ENCODE measurements at places on chromosomes 12 and 14.

DNA sequence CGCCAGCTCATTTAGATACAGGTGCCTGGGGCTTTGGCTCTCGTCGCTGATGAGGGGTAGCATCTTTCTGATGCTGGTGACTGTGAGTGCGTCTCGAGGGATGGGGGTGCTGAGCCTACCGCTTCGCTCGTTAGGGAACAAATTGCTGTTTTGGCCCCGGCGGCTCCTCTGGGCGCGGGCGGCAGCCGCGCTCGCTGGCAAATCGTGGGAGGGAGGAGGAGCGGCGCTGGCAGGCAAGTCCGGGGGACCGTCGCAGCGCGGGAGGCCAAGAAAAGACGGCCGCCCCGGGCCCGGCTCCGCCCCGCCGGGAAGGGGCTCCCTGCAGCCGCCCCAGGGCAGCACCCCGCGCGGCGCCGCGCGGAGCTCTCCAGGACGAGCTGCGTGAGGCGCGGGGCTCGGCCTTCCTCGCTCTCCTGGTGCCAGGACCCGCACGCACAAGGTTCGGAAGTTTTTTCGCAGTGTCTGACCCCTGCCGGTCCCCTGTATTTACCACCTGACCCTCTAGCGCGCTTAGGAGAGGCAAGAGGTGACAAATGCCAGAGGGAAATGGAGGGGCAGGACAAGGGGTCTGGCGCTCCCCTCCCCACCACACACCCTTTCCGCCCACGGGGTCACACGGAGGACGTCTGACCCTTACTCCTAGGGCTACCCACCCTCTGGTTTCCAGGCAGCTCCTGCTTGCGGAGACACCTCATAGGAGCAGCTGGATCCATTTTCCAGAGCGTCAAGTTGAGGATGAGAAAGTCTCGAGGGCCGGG, 899 bp upstream of the KCNH3 start:
- DNase-seq, result no peak

GRCh38 chr12:117162167-117162539, 28.1 kb downstream of the FBXO21 start:
- DNase-seq, result no peak

GRCh38 chr14:78690836-78691235, 520.7 kb downstream of the NRXN3 start:
- no peak for DNase-seq

GRCh38 chr12:57479043-57479375, 657 bp downstream of the ARHGAP9 start:
- no peak for DNase-seq

DNA sequence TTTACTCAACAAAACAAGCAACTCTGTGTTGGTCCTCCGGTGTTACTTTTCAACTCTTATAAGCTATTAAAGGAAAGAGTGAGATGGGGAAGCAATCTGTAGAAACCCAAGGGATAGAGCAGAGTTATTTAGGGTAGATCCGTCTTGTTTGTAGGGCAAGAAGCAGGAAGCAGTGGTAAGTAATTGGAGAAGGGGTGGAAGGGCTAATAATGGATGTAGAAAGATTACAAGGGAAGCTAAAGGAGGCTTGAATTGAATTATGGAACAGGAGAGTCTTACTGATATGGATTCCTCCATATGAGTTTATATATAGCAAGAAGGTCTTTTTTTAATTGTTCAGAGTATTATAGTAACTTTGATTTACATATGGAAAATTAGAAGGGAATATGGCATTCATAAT, 72.7 kb downstream of the MNAT1 start:
- DNase-seq, result no peak

- no peak for DNase-seq
Measured at GRCh38 chr12:39764944-39765560, 145.4 kb upstream of the ABCD2 start.

DNA sequence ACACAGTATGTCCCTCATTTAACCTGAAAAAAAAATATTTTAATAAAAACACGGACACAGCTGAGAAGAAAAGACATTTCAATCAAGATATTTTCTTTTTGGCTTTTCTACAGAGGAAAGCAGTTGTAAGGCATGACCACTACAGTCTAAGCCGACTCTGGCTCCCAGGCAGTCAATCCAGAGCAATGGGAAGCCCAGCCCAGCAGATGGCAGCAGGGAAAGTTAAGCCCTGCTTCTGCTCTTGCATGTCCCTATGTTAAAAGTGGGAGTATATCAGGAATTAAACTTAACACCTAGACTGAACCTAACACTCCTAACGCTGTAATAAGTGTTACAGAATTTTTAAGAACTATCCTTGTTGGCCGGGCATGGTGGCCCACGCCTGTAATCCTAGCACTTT, 19.5 kb upstream of the HAL start:
- no peak for DNase-seq

DNA sequence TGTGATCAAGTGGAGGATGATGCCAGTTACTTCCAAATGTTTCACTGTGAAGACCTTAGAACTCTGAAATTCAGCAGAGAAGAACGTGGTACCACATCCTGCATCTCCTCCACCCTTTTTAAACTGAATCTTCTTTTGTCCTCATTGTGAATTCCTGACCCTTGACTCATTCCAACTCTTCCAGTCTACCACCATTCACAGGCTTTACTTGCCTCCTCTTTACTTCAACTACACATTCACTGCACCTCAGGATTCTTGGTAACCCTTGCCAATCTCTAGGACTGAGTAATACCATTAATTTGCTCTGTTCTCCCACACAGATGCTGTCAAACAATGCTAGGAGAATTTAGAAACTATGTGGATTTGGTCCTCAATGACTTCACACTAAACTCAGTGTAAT, 37.3 kb downstream of the PPP1R12A start:
- no peak for DNase-seq

DNA sequence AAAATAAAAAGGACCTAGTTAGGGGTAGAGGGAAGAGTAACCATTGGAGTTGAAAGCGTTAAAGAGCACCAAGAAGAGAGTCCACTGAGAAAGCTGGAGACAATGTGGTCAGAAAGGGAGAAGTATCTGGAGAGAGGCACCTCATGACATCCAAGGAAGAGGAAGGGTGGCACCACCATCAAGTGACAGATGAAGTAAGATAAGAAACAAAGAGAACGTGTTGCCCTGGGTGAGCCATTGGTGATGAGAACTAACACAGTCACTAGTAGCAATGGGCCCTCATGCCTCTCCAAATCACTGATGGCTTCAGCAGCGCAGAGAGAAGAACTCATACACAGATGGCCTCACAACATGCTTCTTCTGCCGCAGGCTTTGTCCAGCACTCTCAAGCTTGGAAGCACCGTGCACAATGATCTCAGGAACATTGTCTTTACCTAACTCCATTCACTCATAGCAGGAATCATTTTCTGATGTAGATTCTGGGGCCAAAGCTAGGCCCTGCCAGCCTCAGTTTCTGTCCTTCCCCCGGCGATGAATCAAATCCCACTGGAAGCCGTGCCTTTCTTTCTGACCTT, 252.9 kb downstream of the DPF3 start:
- DNase-seq, result no peak

GRCh38 chr14:103408491-103409155, 23.4 kb downstream of the MARK3 start:
- no peak for DNase-seq

GRCh38 chr12:85004204-85004603, 31.9 kb downstream of the TSPAN19 start:
- no peak for DNase-seq

DNA sequence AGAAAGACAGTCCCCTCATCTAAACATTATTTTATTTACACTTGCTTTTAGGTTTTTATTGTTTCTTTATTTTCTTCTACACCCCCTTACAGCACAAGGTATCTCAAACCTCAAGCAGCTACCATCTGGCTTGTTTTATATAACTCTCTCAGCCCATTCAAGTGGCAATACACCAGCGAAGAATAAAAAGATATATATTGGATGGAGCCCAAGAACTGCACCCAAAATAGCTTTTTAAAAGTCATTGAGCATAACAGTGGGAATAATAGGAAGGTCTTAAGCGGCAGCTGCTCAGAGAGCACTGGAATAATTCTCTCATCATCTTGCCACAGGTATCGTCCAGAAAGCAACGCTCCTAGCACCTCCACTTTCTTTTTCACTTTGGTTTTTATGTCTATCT, 322.5 kb downstream of the SYT1 start:
- no peak for DNase-seq

GRCh38 chr12:63846238-63846967, 1.9 kb downstream of the SRGAP1 start:
- DNase-seq, result no peak

- DNase-seq, result no peak
Measured at GRCh38 chr12:42296503-42297109, 29.3 kb downstream of the ZCRB1 start.

DNA sequence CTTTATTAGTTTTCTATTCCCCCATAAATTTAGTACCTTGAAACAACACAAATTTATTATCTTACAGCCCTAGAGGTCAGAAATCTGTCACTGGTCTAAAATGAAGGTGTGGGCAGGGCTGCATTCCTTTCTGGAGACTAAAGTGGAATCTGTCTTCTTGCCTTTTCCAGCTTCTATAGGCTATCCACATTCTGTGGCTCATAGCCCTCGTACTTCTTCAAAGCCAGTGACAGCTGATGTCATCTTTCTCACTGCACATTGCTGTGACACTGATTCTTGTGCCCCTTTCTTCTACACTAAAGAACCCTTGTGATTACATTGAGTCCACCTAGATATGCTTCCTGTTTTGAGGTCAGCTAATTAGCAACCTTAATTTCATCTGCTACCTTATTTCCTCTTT, 23.2 kb upstream of the DCN start:
- no peak for DNase-seq

- no peak for DNase-seq
Measured at GRCh38 chr12:48925304-48926011, at the start of gene FKBP11. Gene FKBP11 (minus strand): TSS chr12:48925492. CDS start chr12:48925428, 64 bp downstream.

DNA sequence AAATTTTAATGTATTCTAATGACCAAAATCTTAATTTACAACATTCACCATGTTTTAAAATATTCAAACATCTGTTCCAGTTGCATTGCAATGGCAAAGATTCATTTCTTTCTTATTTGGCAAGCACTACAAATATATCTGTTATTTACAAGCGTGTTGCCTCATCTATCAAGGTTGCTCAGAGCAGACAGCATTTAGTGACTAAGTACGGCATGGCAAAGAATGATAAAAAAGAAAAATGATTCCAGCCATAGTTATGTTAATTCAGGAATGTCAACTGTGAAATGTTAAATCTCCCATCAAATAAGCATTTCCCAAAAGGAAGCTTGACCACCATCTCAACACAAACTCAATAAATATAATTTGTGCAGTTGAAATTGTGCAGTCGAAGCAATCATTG, 312.1 kb downstream of the SEC23A start:
- no peak for DNase-seq
